ENCODE measurements at places on chromosomes 1 and 21.

DNA sequence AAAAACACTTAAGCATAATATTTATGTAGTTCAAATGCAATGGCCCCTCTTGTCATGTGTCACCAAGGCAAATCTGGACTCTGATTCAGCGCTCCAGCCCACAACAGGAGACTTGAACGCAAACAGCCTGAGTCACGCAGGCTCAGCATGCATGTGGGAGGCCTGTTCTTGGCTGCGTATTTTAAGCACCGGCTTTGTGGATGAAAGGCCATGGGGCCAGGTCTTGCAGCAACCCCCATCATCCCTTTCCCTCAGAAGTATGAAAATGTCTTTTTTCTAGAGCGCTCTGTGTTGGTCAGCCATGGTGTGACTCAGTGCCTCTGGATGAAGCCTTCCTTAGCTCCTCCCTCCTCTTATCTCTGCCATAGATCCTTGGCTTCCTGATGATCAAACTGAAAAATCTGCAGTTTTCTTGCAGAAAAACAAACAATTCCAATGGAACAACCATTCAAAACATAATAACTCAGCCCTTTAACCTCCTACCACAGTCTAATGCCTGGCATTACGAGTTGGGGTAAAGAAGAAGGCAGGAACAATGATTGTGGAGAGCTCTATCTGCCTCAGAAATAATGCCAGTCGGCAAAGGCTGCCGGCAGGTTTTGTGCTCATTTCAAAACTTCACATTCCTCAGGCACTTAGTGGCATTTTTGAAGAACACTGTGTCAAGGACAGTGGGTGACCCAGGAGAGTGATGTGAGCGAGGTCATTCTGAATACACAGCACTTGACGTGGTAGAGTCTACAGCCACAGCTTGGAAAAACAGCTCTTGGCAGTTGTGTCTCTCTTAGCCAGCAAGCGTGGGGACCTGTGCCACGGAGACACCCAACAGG lies 167.5 kb downstream of the CLIC6 start:
- DNase-seq, result peak; percentile 97

GRCh38 chr1:25698252-25698651 lies 81.7 kb downstream of the MAN1C1 start:
- DNase-seq, result no peak

DNA sequence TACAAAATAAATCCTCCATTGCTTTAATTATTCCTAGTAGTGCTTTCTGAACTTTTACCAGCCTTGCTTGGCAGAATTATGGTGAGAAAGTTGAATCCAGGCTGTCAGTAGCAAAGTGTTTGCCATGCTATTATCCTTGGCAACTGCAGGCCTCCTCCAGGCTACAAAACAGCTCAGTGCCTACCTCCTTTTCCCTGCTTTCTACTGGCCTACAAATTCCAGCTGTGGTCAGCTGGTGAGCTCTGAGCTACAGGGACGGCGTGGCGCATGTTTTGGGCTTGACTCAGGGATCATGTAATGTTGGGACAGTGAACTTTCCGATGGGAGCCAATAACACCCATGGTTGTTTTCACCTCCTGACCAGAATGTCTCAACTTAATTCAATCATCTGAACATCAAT lies 456.1 kb upstream of the ADAMTS5 start:
- no peak for DNase-seq

DNA sequence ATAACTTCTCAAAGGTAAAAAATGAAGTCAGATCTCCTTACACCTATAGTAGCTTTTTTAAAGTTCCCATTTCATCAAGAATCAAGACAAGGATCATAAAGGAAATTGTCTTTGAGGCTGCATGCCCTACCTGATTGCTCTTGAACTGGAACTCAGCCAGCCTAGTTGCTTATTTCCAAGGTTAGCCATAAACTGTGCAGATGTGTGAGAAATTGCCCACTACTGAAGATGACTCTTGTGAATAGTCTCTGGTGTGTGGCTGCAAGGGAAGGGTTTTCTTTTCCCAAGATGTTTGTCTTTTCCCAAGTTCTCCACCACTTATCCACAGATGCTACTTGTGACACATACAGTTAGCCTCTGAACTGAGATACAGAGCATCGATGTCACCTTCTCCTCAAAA lies 81.7 kb upstream of the DUSP10 start:
- DNase-seq, result no peak

- DNase-seq, result no peak
Observed at GRCh38 chr1:63709267-63709828, 64.5 kb upstream of the ROR1 start.

DNA sequence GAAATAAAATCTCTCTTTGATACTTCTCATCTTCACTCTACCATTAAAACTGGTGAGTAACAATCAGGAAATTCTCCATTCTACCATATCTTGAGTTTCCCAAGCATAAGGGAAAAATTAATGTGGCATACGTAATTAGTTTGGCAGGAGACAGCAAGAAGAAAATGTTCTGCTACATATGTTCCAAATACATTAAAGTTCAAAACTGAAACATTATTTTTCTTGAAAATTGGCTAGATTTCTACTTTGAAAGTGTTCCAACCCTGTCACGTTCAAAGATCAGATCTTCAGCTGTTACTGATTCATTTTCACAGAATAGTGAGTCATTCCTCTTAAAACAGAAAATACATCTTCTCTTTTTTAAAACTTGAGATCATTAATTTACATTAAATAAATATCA lies 48.5 kb downstream of the PIGK start:
- no peak for DNase-seq

- DNase-seq, result no peak
Observed at GRCh38 chr1:94501935-94502334, 39.6 kb downstream of the F3 start.

GRCh38 chr1:94022471-94023189 lies 98.3 kb downstream of the ABCA4 start:
- DNase-seq, result no peak

DNA sequence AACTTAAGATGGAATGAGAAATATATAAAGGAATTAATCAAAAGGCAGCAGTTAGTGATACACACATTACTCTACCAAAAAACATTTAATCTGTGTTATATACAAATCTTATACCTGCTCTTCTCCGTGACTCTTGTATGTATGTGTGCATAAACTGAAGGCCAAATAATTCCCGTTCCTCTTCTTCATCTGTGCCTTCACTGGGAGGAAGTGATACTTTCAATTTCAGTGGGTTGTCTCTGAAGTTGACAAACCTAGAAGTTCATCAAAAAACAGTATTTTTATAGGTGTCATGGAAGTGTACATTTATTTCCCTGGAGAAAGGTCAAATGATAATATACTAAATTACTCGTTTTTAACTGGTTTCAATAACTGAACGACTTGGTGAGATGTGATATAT lies 19.3 kb downstream of the TRMT13 start:
- DNase-seq, result peak; percentile 38

DNA sequence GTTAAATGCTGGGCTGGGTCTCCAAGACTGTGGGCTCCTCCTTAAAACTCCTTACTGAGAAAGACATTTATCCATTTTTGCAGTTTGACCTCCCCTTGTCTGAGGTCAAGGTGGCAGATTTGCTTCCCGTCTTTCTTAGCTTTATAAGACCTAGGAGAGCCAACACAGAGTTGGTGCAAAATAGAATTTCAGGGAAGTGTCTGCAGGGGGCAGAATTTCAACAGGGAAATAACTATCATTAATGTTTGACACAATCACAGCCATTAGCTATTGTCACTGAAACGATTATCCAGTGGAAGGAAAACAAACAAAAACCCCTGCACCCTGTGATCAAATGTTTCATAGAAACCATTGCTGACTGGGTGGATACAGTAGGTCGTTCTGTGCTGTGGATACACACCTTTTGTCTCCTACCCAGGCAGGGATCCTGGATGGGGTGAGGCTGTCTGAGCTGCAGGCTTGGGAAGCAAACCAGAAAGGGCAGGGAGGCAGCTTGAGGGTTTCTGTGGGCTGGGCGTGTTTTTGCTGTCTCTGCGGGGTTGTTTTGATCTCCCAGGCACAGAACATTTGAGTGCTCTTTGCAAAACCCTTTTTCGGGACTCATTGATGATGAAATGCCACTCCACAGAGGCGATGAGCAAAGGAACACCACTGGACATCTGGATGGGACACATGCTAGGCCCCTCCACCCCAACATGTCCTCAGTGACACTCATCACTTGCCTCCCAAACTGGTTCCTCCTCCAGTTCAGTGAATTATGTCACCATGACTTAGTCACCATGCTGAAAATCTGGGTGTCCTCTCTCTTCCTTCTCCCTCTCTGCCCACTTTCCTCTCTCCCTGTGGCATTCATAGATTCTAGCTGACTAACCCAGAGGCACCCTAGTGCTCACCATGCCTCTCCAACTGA lies 94.2 kb upstream of the SERBP1 start:
- DNase-seq, result peak; percentile 62

- DNase-seq, result no peak
Observed at GRCh38 chr1:70674941-70675685, 264.0 kb downstream of the CTH start.

GRCh38 chr1:53639996-53640700 lies 98.8 kb downstream of the GLIS1 start:
- DNase-seq, result no peak

DNA sequence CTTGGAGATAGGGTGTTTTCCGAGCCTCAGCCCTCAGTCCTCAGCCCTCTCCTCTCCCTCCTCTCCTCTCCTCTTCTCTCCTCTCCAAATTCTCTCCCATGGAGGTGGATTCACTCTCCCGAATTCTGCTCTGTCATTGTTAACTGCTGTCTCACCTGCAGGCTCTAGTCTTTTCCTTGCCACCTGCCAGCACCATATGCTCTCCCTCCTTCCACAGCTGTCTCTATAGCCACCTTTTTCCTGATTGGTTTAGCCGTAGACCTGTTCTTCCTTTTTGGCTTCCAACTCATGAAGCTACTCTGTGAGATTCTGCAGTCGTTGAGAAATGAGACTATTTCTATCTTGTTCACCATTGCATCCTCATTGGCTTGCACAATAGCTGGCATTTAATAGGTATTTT lies 19.7 kb downstream of the COG2 start:
- DNase-seq, result peak; percentile 4

GRCh38 chr1:37965301-37965700 lies 18.4 kb upstream of the INPP5B start:
- no peak for DNase-seq

- no peak for DNase-seq
Observed at GRCh38 chr1:43843684-43844083, 89.9 kb upstream of the ARTN start.

GRCh38 chr1:64965366-64966157 lies 787 bp downstream of the JAK1 start:
- DNase-seq, result peak; percentile 67

- no peak for DNase-seq
Observed at GRCh38 chr1:68057564-68057963, 7.1 kb upstream of the DIRAS3 start.

DNA sequence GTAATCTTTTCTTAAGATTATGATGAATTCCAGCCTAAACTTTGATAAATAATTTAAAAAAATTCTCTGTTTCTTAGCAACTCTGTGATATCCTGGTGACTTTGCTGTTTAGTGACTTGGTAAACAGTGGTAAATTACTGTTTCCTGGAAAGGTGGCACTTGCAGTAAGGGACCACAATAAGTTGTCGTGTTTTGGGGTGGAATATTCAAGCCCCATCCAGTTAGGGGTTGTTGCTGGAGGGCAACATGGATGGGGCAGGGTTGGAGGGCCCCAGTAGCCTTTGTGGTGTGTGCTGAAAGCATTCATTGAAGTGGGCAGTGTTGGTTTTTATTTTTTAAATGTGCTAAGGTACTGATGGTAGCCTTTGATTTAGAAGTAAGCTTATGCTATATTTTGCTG lies 30.3 kb downstream of the PRDM2 start:
- DNase-seq, result no peak

- DNase-seq, result no peak
Observed at GRCh38 chr21:32253215-32253641, 25.6 kb downstream of the MIS18A start.

DNA sequence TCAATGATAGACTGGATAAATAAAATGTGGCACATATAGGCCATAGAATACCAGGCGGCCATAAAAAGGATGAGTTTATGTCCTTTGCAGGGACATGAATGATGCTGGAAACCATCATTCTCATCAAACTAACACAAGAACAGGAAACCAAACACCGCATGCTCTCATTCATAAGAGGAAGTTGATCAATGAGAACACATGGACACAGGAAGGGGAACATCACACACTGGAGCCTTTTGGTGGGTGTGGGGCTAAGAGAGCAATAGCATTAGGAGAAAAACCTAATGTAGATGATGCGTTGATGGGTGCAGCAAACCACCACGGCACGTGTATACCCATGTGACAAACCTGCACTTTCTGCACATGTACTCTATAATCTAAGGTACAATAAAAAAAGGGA lies 883.4 kb upstream of the PRMT6 start:
- no peak for DNase-seq

DNA sequence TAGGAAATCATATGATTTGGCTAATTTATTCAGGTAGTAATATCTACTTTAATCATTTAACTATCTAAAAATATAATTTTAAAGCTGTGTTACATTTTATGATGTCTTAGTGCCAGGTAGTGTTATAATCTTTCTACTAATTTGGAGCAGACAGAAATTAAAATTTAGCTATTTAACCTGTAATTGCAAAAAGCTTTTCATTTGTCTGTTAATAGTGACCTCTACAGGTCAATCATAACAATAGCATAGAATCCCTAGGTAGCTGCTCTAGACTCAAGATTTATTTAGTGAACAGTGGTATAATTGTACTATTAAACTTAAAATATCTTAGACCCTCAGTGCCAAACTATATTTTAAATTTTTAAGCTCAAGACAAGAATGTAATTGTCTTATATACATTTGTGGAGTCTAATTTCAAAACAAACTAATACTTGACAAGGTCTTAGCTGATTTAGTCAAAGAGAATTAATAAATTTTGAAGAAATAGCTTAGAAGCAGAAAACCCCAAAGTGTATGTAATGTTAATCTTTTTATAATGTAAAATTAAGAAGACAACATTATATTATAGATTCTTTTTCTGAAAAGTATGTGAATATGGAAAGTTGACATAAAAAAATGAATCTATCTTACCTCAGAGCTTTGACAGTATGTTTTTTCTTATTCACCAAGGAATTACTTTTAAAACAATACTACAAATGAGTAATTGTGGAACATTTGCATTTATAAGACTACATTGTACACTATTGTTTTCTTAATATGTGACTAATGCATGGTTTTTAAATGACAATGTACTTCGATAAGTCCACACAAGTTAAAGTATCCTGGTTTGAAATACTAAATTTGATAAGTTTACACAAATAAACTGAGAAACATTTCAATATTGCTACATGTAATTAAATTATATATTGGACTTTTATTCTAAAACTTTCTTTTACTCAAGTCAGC lies 64.1 kb upstream of the RNPC3 start:
- DNase-seq, result peak; percentile 16

- DNase-seq, result no peak
Observed at GRCh38 chr1:62368989-62369388, 49.8 kb upstream of the KANK4 start.

All from suppressor macrophage treated with lipopolysaccharide for 4 hours (primary cell).